ENCODE measurements at places on chromosomes 1 and 21. TPM values are rescaled to one million over a fixed set of nuclear protein-coding genes. Genes with fewer than 3 reads are reported as not detected.

GRCh38 chr1:175413367-175413766 lies 220.8 kb upstream of the KIAA0040 start:
- DNase-seq, result no peak

GRCh38 chr1:3668585-3669300 lies 16.4 kb downstream of the TP73 start:
- DNase-seq, result no peak

GRCh38 chr1:87243573-87243972 lies 85.1 kb upstream of the LMO4 start:
- DNase-seq, result no peak

Gene ARHGAP30
- 0.39 TPM for total RNA-seq

Gene GPR37L1
- 0.13 TPM for total RNA-seq

- DNase-seq, result no peak
These were observed 31.9 kb downstream of the NFYC start for GRCh38 chr1:40723196-40723955.

Gene PDE4B
- 13.9 TPM for total RNA-seq

Gene GUCA2A
- not detected for total RNA-seq

DNA sequence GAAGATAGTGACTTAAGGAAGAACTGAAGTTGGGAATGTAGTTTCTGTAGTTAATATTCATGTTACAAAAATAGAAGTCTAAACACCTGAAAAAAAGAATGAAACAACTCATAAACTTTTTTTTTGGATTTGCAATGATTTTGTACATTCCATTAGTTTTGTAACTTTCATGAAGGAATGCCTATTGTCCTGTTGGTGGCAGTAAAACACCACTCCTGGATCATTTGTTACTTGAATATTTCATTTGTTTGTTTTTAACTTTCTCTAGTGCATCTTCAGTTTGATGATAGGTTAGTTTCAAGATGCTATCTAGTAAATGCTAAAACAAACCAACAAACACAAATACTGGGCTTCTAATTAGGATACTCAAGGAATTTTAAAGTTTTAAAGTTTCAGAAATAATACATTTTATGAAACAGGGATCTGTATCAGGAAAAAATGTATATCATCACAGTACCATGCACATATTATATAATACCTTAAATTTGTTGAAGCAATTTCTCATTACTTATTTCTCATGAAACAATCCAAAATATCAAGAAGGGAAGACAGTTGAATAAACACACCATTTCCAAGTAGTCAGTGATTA lies 229.7 kb upstream of the CACYBP start:
- no peak for DNase-seq

Gene DRAXIN
- 17.6 TPM for total RNA-seq

Gene ITPKB
- total RNA-seq, result 4.8 TPM

DNA sequence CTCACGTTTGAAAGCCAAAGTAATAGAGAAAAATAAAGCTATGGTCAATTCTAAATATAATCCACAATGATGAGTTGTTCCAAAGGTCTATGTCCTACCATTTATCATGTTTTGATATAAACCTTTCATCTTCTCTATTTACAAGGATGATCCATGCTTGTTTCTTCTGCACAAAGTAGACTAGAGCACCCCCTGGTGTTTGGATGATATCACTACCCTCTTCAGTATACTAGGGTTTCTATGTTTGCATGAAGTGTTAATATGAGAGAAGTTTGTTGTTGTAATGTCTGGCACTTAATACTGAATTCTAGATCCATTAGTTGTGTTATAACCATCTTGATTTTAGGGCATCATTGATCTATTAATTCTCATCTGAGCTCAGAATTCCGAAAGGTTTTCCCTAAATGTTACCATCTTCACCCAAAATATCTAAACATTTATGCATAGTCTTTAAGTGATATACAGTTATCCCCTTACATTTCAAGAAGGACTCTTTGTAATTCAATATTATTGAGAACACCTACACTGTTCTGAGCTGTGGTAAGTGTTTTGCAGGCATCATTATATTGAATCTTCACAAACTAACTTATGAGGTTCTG lies 21.1 kb downstream of the CLDN8 start:
- DNase-seq, result no peak

Gene ANKRD34A
- 0.20 TPM for total RNA-seq

- no peak for DNase-seq
These were observed 60.5 kb downstream of the ERI3 start for GRCh38 chr1:44294588-44295007.

Gene MEX3A
- total RNA-seq, result 52.4 TPM

Gene KRTAP19-3
- not detected for total RNA-seq

Gene KCNK2
- total RNA-seq, result 1.2 TPM

DNA sequence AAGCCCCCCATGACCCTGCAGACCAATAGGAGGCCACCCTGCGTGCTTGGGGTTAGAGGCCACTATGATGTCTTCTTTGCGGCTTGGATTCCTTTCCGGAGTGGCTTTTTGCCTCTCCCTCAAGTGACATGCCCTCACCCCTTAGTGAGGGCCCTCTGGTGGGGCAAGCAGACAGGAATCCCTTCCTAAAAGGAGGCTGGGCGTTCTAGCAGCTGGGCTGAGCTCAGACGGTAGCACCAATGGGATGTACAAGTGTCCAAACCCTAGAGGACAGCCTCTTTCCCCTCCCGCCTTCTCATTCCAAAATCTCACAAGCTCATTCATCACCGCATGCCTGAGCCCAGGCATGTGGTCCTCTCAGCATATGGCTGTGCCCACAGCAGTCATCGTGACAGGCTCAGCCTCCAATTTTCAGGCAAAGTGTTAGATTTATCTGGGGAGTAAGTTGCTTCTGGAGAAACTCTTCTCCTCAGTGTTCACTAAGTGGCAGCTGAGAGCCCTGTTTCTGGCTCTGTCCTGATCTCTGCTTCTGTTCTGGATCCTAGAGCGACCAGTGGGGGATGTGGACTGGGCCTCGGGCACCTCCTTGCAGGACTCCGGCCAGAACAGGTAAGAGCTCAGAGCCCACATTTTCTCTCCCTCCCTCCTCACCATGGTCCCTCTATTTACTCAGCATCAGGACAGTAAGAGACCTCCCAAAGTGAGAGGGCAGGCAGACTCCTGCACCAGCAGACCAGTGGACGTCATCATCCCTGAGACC lies 4.8 kb downstream of the KIAA1614 start:
- DNase-seq, result no peak

GRCh38 chr1:212507369-212507768 lies 74.6 kb downstream of the NENF start:
- DNase-seq, result no peak

DNA sequence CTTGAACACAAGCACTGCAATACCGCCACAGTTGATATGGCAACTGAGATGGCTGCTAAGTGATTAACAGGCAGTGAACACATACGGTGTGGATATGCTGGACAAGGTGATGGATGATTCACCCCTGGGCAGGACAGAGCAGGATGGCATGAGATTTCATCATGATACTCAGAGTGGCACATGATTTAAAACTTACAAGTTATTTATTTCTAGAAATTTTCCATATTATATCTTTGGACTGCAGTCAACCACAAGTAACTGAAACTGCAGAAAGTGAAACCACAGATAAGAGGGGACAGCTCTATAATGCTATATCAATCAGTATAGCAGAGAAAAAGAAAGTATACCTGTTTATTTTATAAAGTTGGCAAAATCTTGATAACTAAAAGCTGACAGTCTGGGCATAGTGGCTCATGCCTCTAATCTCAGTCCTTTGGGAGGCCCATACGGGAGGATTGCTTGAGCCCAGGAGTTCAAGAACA lies 47.9 kb downstream of the PHACTR4 start:
- DNase-seq, result no peak

DNA sequence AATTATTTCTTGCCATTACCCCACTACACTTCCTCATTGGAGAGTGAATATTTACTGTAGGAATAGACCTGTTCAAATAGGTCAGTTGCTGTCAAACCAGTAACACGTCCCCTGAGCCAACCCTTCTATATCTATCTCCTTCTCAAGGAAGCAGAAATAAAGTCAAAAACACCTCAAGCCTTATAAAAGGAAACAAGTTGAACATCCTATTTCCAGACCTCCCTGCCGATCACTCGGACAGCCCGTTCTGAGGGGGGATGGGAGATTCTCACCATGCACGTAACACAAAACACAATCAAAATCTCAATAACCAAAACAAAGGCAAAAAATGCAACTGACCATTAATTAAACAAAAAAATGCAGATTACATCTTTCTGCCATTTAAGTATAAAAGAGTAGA lies 121.5 kb upstream of the KRTAP19-8 start:
- no peak for DNase-seq

GRCh38 chr1:34019741-34020552 lies 145.1 kb downstream of the CSMD2 start:
- DNase-seq, result no peak

Gene LENEP
- 1.3 TPM for total RNA-seq

Gene FCRL2
- not detected for total RNA-seq

DNA sequence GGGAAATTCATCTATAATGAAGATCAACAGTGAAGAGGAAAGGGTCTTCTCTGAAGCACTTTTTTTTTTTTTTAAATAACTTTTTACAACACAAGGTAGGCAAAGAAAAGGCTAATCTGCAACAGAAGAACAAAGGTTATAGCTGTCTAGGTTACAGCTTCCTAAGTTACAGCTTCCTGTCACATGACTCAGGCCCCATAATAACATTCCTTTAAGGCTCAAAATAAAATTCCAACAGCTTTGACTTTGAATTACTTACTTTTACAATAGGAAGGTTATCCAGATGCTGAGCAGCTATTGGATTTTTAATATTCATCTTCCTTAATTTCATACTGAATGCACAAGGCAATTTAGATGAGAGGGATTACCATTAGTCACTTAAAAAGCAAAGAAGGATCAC lies 40.4 kb upstream of the TMEM61 start:
- no peak for DNase-seq

DNA sequence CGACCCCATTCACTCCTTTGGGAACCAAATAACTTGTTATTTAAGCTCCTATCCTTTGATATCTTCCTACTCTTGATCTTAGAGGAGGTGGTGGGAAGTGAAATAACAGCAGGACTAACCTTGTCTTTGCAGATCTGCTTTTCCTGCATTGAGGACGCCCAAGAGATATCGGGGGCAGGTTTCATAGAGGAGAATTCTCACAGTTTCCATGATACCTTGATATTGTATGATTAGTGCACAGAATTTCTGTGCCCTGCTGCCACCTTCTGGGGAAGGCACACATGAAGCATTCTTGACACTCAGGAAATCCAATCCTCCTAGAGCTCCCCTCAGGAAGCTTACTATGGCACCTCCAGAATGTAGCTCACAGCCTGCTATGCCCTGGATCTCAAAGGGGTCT lies 1.6 kb downstream of the CD1B start:
- DNase-seq, result no peak

- no peak for DNase-seq
These were observed 10.9 kb downstream of the IER5 start for GRCh38 chr1:181099152-181100014.

DNA sequence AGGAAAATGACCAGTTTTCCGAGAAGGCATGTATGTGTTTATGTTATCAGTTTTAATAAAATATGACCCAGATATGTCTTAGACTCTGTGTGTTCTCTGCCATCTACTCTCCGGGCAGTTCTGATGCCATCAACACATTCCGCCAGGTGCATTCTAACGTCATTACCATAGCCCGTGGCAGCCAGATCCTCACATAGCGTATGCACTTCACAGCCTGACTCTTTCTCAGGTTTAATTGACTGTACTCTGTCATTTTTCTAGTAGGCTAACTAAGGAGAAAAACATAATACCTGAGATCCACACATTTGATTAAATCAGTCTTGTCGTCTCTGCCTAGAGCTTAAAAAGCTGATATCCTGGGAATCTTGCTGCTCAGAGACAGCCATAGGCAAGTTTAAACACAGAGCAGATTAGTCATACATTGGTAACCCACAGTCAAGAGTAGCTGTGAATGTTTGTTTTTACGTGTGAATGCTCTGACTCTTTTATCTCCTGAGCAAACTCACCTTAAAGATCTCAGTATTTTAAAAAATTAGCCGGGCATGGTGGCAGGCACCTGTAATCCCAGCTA lies 175.9 kb downstream of the GREM2 start:
- no peak for DNase-seq

DNA sequence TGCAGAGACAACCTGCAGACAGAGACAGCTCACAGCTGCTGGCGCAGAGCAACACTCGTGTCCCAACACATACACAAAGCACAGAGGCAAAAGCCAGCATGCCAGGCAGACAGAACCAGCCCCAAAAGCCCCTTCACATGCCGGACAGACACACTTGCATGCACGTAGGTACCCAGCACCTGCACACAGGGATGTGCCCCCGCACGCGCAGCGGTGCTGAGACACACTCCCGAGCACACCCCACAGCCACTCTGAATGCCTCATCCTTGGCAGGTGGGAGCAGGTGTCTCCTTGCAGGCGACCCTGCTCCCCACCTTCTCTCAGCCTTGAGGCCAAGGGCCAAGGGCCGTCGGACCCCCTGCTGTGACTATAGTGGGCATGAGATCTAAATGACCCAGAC lies 41.2 kb upstream of the ZC3H12A start:
- no peak for DNase-seq

DNA sequence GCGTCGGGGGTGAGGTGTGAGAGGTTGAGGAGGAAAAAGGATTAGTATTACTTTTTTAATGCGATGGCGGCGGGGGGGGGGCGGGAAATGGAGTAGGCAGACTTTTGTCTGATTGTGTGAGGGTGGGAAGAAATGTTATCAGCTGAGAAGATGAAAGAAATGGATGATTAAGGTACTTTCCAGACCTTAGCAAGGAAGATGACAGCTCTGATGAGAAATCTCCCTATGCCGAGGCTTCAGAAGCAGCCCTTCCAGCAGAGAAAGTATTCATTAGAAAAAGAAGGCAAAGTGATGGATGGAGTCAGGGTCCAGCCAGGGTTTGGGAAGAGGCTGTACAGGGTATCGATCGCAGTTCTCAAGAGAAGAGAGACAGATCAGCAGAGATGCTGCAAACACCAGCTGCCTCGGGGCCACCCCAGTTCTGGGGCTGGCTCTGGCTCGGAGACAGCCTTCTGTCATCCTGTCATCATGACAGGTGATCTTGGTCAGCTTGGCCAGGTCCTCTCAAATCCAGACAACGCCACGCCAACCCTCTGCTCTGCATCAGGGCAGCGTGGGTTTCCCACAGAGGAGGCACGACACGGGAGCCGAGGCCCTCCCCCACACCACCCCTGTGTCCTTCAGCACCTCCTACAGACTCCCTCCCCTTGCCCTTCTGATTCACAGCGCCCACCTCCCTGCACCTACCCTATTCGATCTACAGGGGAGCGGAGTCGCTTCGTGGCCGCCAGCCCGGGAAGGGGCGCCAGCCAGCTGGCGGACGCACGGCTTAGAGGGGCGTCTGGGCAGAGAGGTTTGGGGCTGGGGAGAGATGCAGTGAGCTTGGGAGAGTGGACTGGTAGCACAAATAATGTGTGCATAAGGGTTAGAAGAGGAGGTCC lies 674 bp upstream of the ATXN7L2 start:
- DNase-seq, result peak; percentile 81

Gene NAXE
- 75.4 TPM for total RNA-seq

DNA sequence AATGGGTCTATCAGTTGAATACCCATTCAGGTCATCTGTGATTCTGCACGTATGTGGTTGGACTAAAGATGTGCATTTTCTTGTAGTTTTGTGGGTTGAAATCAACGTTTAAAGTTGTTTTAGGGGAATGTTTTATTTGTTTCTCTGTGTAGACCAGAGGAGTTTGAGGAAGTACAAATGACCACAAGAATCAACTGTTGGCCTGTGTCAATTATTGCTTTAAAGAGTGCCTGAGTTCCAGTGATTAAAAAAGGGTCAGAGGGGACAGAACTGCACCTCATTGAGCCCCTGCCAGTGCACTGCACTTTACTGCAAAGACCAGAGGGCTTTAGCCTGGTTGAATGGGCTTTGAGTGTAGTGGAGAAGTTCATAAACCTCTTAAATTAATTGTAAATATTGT lies 190.3 kb downstream of the VPS13D start:
- no peak for DNase-seq

Data from H1 (cell line).